ENCODE measurements at places on chromosomes 2 and 18. TPM values are rescaled to one million over a fixed set of nuclear protein-coding genes. Genes with fewer than 3 reads are reported as not detected.

GRCh38 chr2:217914878-217915277 is 87.9 kb downstream of the TNS1 start:
- H3K36me3 ChIP-seq, result peaks cover 3% of the 10 kb centered on the region
- no peak for DNase-seq
- H3K4me1 ChIP-seq, result peaks cover 97% of the 10 kb centered on the region
- peak overlapping the region; percentile 96 for H3K27ac ChIP-seq
- H3K27me3 ChIP-seq, result no peaks in the 10 kb centered on the region
- H3K4me3 ChIP-seq, result no peak overlapping the region

GRCh38 chr2:24009680-24010476 is at the start of gene MFSD2B:
Gene MFSD2B (plus strand): TSS chr2:24010085. CDS start chr2:24010097, 12 bp downstream.
- H3K36me3 ChIP-seq, result no peaks in the 10 kb centered on the region
- DNase-seq, result peak; percentile 5
- no peak within 1 kb of the TSS for H3K4me3 ChIP-seq
- no peak within 1 kb of the TSS for H3K27ac ChIP-seq

- no peak for DNase-seq
- peaks cover 9% of the 10 kb centered on the region for H3K4me1 ChIP-seq
- H3K27ac ChIP-seq, result no peak overlapping the region
- no peak overlapping the region for H3K4me3 ChIP-seq
- H3K27me3 ChIP-seq, result no peaks in the 10 kb centered on the region
- peaks cover 3% of the 10 kb centered on the region for H3K36me3 ChIP-seq
These were observed 31.9 kb downstream of the C2orf74 start for GRCh38 chr2:61193670-61194561.

- H3K27ac ChIP-seq, result peak overlapping the region; percentile 30
- no peak overlapping the region for H3K4me3 ChIP-seq
- H3K36me3 ChIP-seq, result no peaks in the 10 kb centered on the region
- DNase-seq, result peak; percentile 81
- peaks cover 7% of the 10 kb centered on the region for H3K4me1 ChIP-seq
- no peaks in the 10 kb centered on the region for H3K27me3 ChIP-seq
These were observed 20.0 kb upstream of the SGPP2 start for GRCh38 chr2:222404151-222404905.

DNA sequence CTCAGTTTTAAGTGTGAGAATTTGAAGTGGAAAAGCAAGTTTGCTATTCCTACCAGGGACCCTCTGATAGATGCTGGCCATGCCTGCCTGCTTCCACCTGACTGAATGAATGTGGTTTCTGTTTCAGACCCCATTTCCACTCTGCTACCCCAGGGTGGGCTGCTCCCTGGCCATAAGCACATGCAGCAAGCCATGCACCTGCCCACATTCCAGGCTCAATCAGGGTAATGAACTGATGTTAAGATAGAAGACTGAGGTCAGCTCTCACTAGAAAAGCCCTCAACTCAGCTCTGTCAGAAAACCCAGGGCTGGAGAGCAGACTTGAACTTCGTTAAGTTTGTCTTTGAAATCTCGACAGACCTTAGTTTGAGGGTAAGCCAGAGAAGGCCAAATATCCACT is 333.9 kb downstream of the CYRIA start:
- no peak for DNase-seq

DNA sequence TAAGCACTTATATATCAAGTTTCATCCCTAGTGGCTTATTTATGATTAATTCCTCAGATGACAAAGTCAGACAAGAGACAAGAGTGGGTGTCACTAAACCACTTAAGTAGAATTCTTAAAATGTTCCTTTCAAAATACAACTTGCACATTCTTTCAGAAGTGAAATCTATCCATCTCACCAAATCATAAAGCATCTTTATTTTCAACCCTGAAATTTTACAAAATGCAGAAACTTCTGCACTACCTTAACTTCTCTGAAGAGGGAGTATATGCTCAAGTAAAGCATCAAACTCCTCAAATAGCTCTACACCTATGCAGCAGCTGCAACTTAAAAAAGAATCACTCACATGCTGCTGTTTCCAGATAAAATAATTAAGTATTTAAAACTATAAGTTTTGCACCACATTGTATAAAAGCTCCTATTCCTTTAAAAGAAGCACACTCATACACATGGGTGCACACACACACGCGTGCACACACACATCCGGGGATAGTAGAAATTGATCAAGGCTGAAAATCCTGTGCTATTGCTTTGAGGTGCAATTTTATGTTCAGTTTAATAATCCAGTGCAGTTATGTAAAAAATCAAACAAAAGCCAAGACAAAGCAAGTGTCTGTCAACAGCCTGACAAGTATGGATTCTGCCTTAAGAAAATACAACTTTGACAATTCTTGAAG is 244.5 kb downstream of the TCF4 start:
- H3K36me3 ChIP-seq, result no peaks in the 10 kb centered on the region
- DNase-seq, result no peak
- H3K27me3 ChIP-seq, result no peaks in the 10 kb centered on the region
- no peak overlapping the region for H3K4me3 ChIP-seq
- no peaks in the 10 kb centered on the region for H3K4me1 ChIP-seq

GRCh38 chr2:237603718-237604362 is 13.3 kb upstream of the RAB17 start:
- no peak overlapping the region for H3K4me3 ChIP-seq
- peak; percentile 40 for DNase-seq
- peak overlapping the region; percentile 50 for H3K27ac ChIP-seq
- H3K4me1 ChIP-seq, result peaks cover 10% of the 10 kb centered on the region
- no peaks in the 10 kb centered on the region for H3K36me3 ChIP-seq

DNA sequence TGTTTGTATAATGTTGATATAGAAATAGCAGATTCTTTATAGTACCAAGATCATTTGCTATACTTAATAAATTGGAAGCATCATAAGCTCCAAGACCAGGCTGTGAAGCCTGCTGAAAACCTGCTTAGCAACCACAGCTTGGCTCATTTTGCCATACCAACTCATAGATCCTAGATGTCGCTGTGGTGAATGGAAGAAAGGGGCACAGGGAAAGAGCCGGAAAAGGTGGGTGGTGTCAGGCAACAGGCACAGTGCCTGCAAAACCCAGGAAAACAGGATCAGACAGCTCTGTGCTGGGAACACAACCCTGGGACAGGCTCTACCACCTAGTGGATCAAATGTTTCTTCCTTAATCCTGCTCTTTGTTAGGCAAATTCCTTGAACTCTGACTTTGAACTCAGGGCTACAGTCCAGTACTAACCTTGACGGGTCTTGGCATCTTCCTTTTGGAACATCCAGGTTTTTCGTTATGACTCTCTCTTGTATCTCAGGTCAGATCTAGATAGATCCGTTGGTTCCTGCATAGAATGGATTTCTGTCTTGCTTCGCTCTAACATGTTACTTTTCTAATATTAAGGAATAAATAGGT is 31.6 kb downstream of the TWSG1 start:
- no peaks in the 10 kb centered on the region for H3K36me3 ChIP-seq
- peak; percentile 44 for DNase-seq
- no peaks in the 10 kb centered on the region for H3K4me1 ChIP-seq
- H3K27ac ChIP-seq, result no peak overlapping the region

GRCh38 chr2:25851740-25852503 is 26.4 kb downstream of the ASXL2 start:
- no peak overlapping the region for H3K27ac ChIP-seq
- DNase-seq, result no peak
- H3K4me1 ChIP-seq, result peaks cover 12% of the 10 kb centered on the region
- no peaks in the 10 kb centered on the region for H3K27me3 ChIP-seq
- H3K4me3 ChIP-seq, result no peak overlapping the region
- H3K36me3 ChIP-seq, result no peaks in the 10 kb centered on the region

DNA sequence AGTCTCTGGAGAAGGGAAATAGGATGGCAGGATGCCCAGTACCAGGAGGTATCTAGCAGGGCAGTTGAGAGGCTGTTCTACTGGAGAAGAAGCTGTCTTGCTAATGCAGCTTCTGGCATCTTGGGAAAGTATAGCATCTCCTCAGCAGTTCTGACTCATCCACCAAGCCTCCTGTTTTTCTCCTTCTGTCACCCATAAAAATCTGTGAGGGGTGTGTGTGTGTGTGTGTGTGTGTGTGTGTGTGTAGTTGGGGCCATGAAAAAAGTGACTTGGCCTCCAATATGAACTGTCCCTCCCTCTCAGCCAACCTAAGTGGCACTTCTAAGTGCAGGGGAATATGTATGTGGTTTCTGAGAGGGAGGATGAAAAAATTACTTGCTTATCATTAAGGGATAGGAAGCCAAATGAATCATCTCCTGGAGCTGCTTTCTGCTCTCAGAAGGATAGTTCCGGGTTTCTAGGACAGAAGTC is 83.9 kb downstream of the CBLN2 start:
- no peak for DNase-seq
- H3K27me3 ChIP-seq, result no peaks in the 10 kb centered on the region
- no peaks in the 10 kb centered on the region for H3K36me3 ChIP-seq
- H3K27ac ChIP-seq, result no peak overlapping the region
- H3K4me1 ChIP-seq, result no peaks in the 10 kb centered on the region

DNA sequence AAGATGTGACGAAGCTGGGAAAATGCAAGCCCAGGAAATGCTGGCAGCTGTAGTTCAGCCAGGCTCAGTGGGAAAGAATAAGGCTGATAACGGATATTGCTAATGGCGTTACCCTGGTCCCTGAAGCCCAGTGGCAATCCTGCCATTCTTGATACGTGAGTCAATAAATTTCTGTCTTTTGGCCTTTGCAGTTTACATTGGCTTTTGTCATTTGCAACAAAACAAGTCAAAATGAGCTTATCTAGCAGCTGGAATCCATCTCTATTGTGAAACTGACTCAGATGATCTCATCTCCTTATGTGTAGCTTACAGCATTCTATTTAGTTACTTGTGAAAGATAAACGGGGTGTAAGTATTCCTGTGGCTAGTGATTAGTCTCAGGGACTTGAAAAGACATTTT is 43.8 kb downstream of the ARL6IP6 start:
- H3K27ac ChIP-seq, result no peak overlapping the region
- H3K36me3 ChIP-seq, result peaks cover 2% of the 10 kb centered on the region
- H3K27me3 ChIP-seq, result no peaks in the 10 kb centered on the region

DNA sequence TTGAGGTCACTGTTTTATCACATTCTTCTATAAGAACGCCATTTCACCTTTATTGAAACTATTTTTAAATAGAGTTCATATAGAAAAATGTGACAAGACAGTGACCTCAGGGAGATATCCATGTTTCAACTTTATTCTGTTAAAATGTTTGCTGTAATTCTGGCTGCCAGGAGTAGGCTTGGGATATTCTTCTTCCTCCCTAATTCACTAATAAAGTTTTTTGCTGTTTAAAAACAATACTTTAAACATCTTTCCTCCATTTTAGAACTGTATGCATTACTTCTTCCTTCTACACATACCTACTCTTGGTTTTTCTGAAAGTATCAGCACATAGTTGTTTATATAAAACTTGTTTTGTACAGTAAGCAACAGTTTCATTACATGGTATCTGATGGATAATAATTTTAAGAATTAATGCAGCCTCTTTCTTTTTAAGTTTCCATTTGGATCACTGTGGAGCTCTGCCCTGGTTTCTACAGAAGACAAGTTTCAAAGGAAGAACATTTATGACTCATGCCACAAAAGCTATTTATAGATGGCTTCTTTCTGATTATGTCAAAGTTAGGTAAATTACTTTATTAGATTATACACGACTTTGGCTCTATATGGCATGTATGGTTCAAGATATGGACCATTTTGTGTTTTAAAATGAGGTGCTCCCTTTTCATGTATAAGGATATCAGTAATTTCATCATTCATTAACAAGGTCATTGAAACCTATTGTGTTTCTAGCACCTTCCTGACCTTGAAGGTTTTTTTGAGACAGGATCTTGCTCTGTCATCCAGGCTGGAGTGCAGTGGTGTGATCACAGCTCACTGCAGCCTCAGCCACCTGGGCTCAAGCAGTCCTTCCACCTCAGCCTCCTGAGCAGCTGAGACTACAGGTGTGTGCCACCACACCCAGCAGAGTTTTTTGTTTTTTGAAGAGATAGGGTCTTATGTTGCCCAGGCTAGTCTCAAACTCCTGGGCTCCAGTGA is 7.2 kb downstream of the CPSF3 start:
- no peaks in the 10 kb centered on the region for H3K27me3 ChIP-seq
- DNase-seq, result no peak
- no peak overlapping the region for H3K4me3 ChIP-seq
- H3K27ac ChIP-seq, result no peak overlapping the region

GRCh38 chr2:200369886-200370285 is 63.4 kb downstream of the SPATS2L start:
- peak; percentile 77 for DNase-seq
- peaks cover 1% of the 10 kb centered on the region for H3K4me1 ChIP-seq

DNA sequence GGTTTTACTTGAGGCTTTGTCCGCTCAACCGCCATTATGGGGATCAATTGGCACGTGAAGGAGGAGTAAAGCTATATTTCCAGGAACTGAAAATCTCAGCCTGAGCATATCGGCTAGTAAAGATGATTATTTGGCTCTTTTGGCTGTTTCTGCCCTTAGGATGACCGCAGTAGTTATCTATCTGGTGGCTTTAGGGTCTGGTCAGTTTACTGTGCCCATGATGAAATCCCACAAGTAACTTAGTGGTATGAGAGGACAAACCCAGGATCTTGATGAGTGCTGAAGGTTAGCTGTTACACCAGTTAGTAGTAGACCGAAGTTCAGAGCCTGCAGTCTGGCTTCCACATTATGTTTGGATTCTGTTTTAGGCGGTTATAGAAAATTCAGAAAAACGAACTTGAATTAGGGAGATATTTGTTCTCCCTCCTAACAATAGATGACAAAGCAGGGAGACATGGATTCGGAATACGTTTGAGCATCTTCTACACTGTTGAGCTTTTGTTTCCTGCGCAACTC is 1.2 kb downstream of the MAT2A start:
- H3K4me3 ChIP-seq, result peak overlapping the region; percentile 89
- peaks cover 43% of the 10 kb centered on the region for H3K36me3 ChIP-seq
- no peaks in the 10 kb centered on the region for H3K27me3 ChIP-seq
- no peak for DNase-seq

GRCh38 chr2:203928849-203929248 is 7.7 kb upstream of the ICOS start:
- no peaks in the 10 kb centered on the region for H3K27me3 ChIP-seq
- no peak overlapping the region for H3K27ac ChIP-seq
- DNase-seq, result no peak
- no peak overlapping the region for H3K4me3 ChIP-seq
- no peaks in the 10 kb centered on the region for H3K36me3 ChIP-seq

- H3K4me3 ChIP-seq, result no peak overlapping the region
- H3K27me3 ChIP-seq, result no peaks in the 10 kb centered on the region
- no peak overlapping the region for H3K27ac ChIP-seq
- H3K4me1 ChIP-seq, result peaks cover 16% of the 10 kb centered on the region
- H3K36me3 ChIP-seq, result no peaks in the 10 kb centered on the region
- DNase-seq, result no peak
These were observed 2.6 kb upstream of the PTPN2 start for GRCh38 chr18:12886498-12887126.

Gene VWA3B
- total RNA-seq, result not detected

Gene MC5R
- not detected for total RNA-seq

Gene TTN
- 6.3 TPM for total RNA-seq

Gene GNLY
- total RNA-seq, result 0.22 TPM

Gene ABCA12
- not detected for total RNA-seq

Gene TMEFF2
- not detected for total RNA-seq

Gene TLX2
- not detected for total RNA-seq

Gene VIL1
- total RNA-seq, result not detected

Gene LGALSL
- 8.1 TPM for total RNA-seq

Gene REG3A
- not detected for total RNA-seq

Gene CD28
- total RNA-seq, result 0.58 TPM

Measured in thyroid gland (tissue), 4 donors.